ENCODE measurements at places on chromosomes 7 and 10. TPM values are rescaled to one million over a fixed set of nuclear protein-coding genes. Genes with fewer than 3 reads are reported as not detected.

Gene DEPP1
- 3.6 TPM for total RNA-seq

Gene ITGB1
- total RNA-seq, result 1,718 TPM

Gene SPDYE8
- total RNA-seq, result not detected

Gene ACBD7
- total RNA-seq, result 0.33 TPM

Gene TMEM184A
- total RNA-seq, result 15.1 TPM

Gene NEUROD6
- total RNA-seq, result not detected

Gene EBLN1
- not detected for total RNA-seq

Gene TMEM213
- total RNA-seq, result not detected

Gene CDHR1
- 27.4 TPM for total RNA-seq

Gene ZNF277
- 18.9 TPM for total RNA-seq

Gene OR2A5
- total RNA-seq, result not detected

Gene GPR85
- total RNA-seq, result 0.35 TPM

Gene PGAM2
- total RNA-seq, result not detected

Gene NEUROG3
- not detected for total RNA-seq

Gene KCNH2
- total RNA-seq, result 1.5 TPM

Gene GRM3
- total RNA-seq, result not detected

Gene RTKN2
- 4.5 TPM for total RNA-seq

Gene CALML5
- not detected for total RNA-seq

Gene ALKBH4
- 12.5 TPM for total RNA-seq

Gene CRTAC1
- total RNA-seq, result not detected

Gene UPK3BL2
- total RNA-seq, result 1.3 TPM

Gene RNF148
- 0.50 TPM for total RNA-seq

Gene GBX1
- not detected for total RNA-seq

Gene TMEM26
- not detected for total RNA-seq

All from mammary epithelial cell (primary cell).